ENCODE measurements at places on chromosomes 1 and 21. TPM values are rescaled to one million over a fixed set of nuclear protein-coding genes. Genes with fewer than 3 reads are reported as not detected.

GPA33 gene
- 1.2 TPM for total RNA-seq

PPT1 gene
- total RNA-seq, result 253 TPM

ASCL5 gene
- total RNA-seq, result not detected

EXTL1 gene
- total RNA-seq, result not detected

NHLH1 gene
- total RNA-seq, result not detected

SLC1A7 gene
- total RNA-seq, result not detected

MNDA gene
- total RNA-seq, result 11.7 TPM

ANXA9 gene
- 1.3 TPM for total RNA-seq

ATP13A2 gene
- total RNA-seq, result 27.2 TPM

ARHGEF11 gene
- 29.3 TPM for total RNA-seq

NPR1 gene
- total RNA-seq, result 112 TPM

SPATA17 gene
- total RNA-seq, result 1.5 TPM

SPTA1 gene
- total RNA-seq, result 0.88 TPM

SERBP1 gene
- 200 TPM for total RNA-seq

DDOST gene
- total RNA-seq, result 115 TPM

MINDY1 gene
- 31.4 TPM for total RNA-seq

NT5C1A gene
- total RNA-seq, result not detected

NOS1AP gene
- 5.1 TPM for total RNA-seq

LCE1E gene
- not detected for total RNA-seq

SCNM1 gene
- total RNA-seq, result 30.1 TPM

APOBEC4 gene
- total RNA-seq, result not detected

HUNK gene
- total RNA-seq, result 0.19 TPM

RNF223 gene
- total RNA-seq, result not detected

ADAMTS4 gene
- 16.8 TPM for total RNA-seq

ENAH gene
- total RNA-seq, result 28.4 TPM

SLAMF1 gene
- total RNA-seq, result 3.2 TPM

PRKAA2 gene
- 2.4 TPM for total RNA-seq

TNFAIP8L2 gene
- total RNA-seq, result 8.6 TPM

PDIK1L gene
- 9.3 TPM for total RNA-seq

IGSF3 gene
- total RNA-seq, result 2.2 TPM

LYPD8 gene
- not detected for total RNA-seq

AMPD1 gene
- total RNA-seq, result 0.51 TPM

PGLYRP4 gene
- total RNA-seq, result not detected

ZNF697 gene
- 11.6 TPM for total RNA-seq

RAB25 gene
- total RNA-seq, result not detected

TIAM1 gene
- 27.4 TPM for total RNA-seq

ADGRL2 gene
- total RNA-seq, result 69.9 TPM

TTLL7 gene
- 7.7 TPM for total RNA-seq

SLC9C2 gene
- total RNA-seq, result not detected

KLHDC9 gene
- total RNA-seq, result not detected

UBL4B gene
- not detected for total RNA-seq

KLF17 gene
- total RNA-seq, result not detected

TADA1 gene
- 6.2 TPM for total RNA-seq

NR0B2 gene
- total RNA-seq, result not detected

GSTM5 gene
- 3.4 TPM for total RNA-seq

ACTA1 gene
- not detected for total RNA-seq

C1orf216 gene
- total RNA-seq, result 11.5 TPM

FCRL1 gene
- total RNA-seq, result 1.3 TPM

RASSF5 gene
- 5.7 TPM for total RNA-seq

NBPF4 gene
- not detected for total RNA-seq

HSD11B1 gene
- 165 TPM for total RNA-seq

CXADR gene
- 4.9 TPM for total RNA-seq

CRYAA gene
- total RNA-seq, result not detected

All from subcutaneous adipose tissue (tissue), 4 donors.